ENCODE measurements at places on chromosomes 1 and 21.
A peak's percentile ranks its signal among the peaks of the same experiment; 100 is the strongest.

DNA sequence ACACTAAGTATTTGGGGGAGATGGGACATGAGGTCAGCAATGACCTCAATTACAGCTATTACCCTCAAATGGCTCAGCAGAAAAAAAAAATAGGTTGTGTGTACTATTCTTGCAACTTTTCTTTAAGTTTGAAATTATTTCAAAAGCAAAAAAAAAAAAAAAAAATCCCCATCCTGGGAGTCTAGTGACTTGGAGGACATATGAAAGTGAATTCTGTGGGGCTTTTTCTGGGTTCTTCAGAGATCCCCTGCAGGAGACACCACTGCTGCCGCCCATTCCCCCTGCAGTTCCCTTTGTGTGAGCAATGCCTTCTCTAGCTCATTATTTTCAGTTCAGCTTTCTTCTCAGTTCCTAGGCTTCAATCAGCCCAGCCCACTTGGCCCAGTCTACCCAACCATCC lies 16.7 kb downstream of the HSD11B1 start:
- DNase-seq: no peak

GRCh38 chr1:162141281-162142054 lies 72.0 kb downstream of the NOS1AP start:
- peak; percentile 56 for DNase-seq

- DNase-seq: no peak
These were observed 22.5 kb upstream of the PEF1 start for GRCh38 chr1:31667065-31667785.

GRCh38 chr21:37195059-37195458 lies 72.1 kb downstream of the VPS26C start:
- DNase-seq: no peak

- no peak for DNase-seq
These were observed 39.1 kb upstream of the LRP8 start for GRCh38 chr1:53366901-53367502.

DNA sequence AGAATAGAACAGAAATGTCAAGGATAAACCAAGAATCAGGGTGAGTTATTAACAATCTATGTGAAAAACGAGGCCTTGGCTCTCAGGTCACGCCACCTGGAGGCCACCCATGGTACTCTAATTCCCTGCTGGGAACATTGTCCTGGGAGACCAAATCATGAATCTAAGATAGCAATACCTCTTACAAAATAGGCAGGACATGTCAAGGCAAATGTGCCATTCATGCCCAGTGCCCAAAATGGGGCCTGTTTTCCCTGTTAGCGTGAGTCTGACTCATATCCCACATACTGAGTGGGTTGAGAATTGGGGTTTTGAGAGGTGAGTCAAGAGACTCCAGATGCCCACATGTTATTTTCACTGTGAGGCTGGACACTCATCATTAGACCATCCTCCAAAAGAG lies 380.8 kb downstream of the HHIPL2 start:
- peak; percentile 98 for DNase-seq

DNA sequence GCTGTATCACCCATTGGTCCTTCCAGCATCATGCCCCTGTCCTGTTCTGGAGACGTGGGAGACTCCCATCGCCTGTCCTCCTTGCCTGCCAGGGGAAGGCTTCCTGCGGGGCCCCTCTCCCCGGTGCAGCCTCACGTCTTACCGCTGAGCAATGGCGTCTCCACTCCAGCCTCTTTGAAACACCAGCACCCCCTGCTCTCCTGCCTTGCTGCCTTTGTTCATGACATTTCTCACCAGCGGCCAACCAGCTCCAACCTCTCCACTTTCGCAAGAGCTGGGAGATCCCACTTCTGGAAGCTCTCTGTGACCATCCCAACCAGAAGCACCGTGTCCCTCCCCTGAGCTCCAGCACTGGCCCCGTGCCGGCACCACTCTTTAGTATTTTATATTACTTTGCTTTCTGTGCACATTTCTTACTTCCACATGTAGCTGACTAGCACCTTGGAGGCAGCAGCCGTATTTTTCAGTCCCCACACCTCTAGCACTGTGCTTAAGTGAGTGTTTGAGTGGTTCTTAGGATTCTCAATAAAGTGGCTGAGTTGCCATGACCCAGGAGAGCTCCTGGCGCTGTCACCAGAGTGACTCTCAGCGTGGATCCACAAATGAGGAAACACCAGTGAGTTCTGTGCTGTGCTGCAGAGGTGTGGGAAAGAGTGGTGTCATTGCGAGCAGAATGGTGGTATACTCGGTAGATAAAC lies 83.5 kb downstream of the ATP5PO start:
- no peak for DNase-seq

- DNase-seq: peak; percentile 54
These were observed 8.1 kb downstream of the PSMG1 start for GRCh38 chr21:39175154-39175553.

GRCh38 chr21:45747802-45748445 lies 104.4 kb downstream of the PCBP3 start:
- peak; percentile 64 for DNase-seq

GRCh38 chr1:24931468-24932231 lies 1.6 kb upstream of the RUNX3 start:
- no peak for DNase-seq

DNA sequence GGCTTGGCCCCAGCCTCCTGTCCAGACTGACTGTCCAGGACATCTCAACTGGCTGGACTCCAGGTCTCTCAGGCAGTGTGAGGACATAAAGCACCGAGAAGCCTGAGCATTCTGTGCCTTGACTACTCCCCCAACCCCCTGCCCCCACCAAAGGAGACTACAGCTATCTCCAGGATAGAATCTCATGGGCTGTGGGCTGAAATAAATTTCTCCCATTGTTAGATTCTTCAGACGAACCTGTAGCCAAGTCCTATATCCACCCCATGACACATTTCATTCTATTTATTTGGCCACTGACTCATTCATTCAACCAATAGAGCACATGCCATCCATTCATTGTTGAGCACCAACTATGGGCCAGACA lies 11.4 kb downstream of the VWA5B1 start:
- no peak for DNase-seq

GRCh38 chr1:32448773-32449456 lies 16.0 kb upstream of the ZBTB8B start:
- no peak for DNase-seq

DNA sequence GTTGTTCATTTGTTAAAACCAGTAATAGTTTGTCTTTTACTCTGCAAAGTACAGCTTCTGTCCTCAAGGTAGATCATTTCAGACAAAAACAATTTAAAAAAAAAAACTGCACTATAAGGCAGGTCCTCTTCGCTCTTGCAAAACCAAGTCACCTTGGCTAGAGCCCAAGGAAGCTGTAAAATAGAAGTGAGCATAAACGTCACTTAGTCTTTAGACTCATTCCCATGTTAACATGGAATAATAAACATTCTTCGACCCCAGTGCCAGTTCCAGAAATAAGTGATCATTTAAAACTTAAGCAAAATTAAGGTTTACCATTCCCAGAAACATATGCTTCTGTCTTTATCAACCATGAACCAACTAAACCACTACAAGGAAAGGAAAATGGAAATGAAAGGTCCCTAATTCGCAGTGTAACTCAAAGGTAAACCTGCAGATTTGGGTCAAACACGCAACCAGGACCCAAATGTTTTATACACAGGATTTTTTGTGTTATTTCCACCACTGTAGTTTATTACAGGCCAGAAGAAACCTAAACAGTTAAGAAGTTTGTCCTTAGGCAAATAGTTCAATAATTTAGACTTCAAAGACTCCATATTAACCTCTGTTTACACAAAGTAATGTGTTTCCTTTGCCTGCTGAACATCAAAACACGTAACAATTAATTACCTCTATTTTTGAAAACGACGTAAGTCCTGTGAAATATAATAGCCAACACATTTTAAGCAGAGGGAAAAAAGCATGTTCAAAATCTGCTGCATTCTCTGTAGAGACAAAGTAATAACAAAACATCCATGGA lies 54.6 kb downstream of the TGFBR3 start:
- DNase-seq: peak; percentile 68

- peak; percentile 60 for DNase-seq
These were observed 30.9 kb upstream of the RBM15 start for GRCh38 chr1:110308247-110308646.

GRCh38 chr1:7809742-7810141 lies 25.7 kb downstream of the PER3 start:
- no peak for DNase-seq

DNA sequence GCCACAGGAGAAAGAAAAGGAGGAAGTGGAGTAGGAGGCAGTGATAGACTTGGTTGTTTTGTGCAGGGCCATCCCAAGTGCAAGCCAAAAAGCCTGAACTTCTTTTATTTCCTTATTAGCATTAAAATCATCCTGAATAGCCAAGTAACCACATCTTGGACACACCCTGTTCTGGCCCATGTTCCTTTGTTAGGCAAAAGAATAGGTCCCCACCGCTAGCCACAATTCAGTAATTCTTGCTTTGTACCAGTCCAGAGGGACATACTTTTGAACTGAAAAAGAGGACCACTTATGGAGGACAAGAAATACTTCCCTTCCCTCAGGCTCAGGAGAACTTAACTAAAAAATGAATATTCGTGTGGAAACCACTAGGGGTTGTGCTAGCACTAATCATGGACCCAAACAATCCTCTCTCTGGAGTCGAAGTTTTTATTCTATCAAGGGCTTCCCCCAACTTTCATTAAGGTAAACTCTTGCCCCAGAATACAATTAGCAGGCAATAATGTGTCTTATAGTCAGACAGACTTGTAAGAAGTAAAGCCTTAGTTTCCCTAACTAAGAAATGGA lies 19.4 kb downstream of the TNFSF4 start:
- no peak for DNase-seq

DNA sequence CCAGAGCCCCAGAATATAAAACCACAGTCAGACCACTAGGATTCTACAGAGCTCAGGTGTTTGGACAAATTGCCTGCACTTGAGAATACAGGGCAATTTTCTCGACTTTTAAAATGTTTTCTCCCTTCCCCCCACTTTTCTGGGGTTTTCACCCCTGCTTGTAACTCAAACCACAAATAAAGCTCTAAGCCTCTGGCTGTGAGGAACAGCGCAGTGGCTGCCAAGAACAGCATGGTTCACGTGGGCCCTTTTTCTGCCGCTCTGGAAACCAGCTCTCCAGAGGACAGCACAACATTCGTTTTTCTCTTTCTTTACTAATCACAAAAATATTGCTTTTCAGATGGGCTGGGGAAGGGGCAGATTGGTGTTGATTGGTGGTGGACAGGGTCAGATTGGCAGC lies 102.2 kb upstream of the JUN start:
- DNase-seq: peak; percentile 43

DNA sequence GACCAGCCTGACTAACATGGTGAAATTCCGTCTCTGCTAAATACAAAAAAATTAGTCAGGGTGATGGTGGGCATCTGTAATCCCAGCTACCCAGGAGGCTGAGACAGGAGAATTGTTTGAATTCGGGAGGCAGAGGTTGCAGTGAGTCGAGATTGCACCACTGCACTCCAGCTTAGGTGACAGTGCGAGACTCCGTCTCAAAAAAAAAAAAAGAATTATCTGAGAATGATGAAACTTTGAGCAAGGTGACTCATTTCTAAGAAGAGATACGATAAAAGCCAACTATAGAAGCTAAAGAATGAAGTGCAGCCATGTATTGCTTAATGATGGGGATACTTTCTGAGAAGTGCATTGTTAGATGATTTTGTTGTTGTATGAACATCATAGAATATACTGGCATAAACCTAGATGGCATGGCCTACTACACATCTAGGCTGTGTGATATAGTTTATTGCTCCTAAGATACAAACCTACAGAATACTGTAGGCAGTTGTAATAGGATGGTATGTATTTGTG lies 64.7 kb downstream of the SNRPE start:
- DNase-seq: peak; percentile 75

DNA sequence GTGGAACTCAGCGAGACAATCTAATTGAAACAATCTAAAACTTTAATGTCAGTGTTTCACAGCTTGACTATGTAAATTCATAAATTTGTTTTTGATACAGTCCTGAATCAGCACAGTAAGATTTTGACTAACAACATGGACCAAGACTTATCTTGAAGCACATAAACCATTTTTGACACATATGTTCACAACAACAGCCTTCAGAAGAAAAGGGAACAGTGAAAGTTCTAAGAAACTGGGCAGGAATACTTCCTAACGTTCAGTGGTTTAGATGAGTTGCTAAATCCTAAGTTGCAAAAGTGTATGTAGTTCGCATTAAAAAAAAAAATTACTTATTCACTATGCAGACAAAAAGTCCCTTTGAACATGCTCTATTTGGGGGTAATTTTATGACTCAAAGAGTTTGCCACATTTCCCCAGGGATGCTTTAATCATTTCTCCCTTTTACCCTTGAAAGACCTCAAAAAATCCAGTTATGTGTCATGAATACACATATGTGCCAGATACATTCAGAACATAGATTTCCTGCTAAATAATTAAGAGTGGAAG lies 120.2 kb downstream of the MRPL39 start:
- DNase-seq: no peak

DNA sequence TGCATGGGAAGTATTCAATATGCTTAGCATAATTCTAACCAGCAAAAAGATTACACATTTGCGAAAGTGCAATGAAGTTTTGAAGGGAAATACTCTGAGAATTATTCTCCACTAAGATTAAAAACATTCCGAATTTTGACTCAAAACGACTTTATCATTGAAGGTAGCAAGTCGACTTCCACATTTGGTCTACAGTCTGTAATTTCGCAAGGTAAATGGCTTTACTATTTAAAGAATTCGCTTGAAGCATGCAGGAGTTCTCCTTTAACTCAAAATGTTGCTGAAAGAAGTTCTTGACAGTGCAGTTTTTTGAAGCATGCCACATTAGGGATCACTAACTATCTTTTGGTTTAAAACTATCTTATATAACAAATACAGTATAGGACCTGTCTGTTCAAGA lies 161.0 kb upstream of the HP1BP3 start:
- DNase-seq: no peak

DNA sequence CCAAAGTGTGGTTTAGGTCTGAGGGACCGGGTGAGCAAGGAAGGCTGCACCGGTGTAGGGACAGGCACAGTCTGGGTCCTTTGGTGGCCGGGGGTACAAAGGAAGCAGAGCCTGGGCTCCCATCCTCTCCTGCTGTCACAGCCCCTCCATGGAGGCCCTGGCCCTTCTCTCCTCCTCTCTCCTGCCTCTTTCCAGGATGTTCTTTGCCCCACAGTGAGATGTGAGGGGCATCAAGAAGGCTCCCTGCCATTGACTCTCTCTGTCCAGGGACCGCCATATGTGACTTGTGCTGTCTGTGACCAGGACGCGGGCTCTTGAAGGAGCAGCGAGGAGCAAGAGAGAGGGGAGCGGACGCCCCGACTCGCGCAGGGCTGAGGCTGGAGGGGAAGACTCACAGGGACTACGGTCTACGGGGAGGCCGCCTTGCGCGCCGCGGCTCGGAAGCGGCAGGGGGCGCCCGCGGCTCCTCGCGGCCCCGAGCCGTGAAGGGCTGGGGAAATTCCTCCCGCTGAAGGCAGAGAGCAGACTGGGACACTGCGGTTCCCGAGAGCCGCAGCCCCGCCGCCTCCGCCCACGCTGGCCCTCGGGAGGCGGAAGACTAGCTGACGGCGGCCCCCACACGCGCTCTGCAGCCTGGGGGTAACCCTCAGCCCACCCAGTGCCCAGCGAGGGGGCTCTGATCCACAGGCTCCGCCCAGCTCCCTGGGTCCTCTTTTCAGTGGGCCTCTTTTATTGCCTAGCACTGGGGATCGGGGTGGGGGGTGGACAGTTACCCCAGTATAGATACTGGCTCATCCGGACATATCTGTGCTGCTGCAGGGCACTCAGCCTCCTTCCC lies 40.8 kb downstream of the MAB21L3 start:
- peak; percentile 89 for DNase-seq

All from foreskin fibroblast (primary cell).